ENCODE measurements at places on chromosomes 3 and 15.
A peak's percentile ranks its signal among the peaks of the same experiment; 100 is the strongest.

DNA sequence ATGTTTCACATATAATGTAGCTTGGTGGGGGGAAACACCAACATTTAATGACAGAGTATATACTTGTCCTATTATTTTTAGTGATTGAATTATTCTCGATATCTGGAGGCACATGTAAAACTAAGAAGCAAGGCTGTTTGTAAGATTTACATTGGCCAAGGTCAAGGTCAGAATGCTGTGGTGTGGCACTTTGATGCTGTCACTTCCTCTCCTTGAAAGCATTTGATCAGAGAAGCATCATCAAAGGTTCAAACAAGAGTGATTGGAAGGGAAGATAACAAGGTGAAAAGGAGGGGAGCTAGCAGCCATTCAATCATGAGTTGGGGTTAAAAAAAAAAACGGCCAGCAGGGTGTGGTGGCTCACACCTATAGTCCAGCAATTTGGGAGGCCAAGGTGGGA is 26.4 kb downstream of the RTF1 start:
- DNase-seq = no peak

- DNase-seq = no peak
These were observed 93.8 kb downstream of the FRMD5 start for GRCh38 chr15:44101286-44101685.

- DNase-seq = no peak
These were observed 106.3 kb downstream of the SMAD6 start for GRCh38 chr15:66808181-66808824.

DNA sequence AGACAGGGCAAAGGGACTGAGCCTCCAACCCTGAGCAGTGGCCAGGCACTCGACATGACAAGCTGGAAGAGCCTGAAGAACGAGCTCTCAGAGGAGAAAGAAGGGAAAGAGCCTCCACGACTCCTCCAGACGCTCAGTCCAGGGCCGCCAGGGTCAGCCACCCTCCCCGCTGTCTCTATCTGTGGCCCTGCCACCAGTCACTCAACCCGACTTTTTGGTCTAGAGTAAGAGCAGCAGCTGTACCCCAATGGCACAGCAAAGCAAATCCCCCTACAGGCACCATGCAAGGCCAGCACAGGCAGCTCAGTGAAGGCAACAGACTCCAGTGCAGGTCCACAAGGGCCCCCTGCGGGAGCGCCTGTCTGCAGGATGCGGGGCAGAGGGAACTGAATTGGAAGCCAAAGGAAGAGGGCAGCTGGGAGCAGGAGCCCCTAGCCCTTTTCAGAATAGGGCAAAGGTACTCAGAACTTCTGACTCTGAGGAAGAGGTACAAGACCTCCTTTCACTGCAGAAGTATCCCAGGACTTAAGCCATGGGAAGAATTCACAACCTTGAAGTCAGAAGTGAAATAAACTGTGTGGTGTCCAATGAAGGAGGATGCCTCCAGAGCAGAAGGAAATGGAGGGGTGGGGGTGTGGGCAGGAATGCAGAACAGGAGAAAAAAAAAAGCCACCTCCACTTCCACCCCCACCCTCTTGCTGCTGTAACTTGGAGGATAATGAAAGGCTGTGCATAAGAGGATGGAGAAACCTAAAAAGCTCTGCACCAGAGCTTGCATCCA is 8.5 kb upstream of the GRAMD2A start:
- no peak for DNase-seq

DNA sequence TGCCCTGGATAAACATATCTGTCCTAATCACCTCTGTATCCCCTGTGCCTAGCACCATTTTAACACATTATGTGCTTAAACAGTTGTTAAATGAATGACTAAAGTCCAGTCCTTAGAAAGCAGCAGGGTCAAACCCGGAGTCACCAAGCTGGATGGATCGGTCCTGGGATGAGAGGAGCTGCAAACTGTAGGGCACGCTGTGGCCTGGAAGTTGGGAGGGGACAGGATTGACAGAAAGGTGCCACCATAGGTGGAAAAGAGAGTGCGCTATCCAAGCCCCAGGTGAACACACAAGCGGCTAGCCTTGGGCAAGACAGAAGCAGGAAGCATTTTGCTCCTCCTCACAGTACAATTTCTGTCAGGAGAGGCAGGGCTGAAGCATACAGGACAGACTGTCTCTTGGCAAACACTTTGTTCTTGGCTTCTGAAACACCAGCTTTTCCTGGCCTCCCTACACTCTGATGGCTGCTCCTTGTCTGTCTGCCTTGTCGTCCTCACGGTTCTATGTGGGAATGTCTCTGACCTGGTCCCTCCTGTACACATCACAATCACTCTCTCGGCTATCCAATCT is 48.4 kb upstream of the KY start:
- DNase-seq = no peak

GRCh38 chr15:85687329-85687728 is 107.4 kb downstream of the KLHL25 start:
- DNase-seq = no peak

DNA sequence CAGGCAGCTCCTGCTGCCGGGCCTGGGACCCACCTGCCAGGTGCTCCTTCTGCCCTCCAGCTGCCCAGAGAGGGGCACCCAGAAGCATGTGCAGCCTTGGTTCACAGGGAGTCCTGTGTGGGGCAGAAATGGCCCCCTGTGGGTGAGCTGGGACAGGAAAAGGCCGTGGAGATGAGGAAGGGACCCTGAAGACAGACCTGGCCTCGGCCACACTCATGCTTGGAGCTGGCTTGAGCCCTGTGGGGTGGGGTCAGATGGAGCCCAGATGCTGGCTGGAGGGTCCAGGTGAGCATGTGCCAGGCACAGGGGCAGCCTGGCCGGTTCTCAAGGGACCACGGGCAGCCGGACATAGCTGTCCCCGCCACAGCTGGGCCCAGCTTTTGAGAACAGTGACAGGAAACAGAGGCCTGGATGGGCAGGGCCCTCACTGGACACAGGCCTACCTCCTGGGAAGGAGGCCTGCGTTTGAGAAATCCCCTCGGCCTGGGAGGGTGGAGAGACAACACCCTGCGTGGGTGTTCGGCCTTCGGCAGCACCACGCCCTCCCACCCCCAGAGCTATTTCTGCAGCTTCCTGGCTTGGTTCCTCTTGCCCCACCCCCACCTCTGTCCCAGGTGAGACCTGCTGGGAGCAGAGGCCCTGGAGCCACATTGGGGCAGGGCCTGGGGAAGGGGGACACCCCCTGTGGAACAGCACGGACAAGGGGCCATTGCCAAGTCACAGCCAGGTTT is 132.6 kb upstream of the MEF2A start:
- peak; percentile 26 for DNase-seq

DNA sequence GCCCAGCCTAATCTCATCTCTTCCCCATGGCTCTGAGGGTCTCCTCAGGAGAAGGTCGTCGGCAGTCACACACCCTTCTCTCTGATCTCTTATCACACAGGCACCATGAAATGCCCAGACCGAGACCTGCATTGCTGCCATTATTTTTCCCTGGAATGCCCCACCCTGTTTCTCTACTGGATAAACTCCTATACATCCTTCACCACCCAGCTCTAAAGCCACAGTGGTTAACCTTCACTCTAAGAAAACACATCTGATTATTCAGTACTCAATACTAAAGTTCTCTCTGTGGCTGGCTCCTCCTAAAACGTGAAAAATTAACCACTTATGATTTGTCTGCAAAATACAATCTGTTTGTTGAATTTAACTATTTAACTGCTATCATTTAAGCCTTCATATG is 43.3 kb downstream of the RORA start:
- DNase-seq = no peak

DNA sequence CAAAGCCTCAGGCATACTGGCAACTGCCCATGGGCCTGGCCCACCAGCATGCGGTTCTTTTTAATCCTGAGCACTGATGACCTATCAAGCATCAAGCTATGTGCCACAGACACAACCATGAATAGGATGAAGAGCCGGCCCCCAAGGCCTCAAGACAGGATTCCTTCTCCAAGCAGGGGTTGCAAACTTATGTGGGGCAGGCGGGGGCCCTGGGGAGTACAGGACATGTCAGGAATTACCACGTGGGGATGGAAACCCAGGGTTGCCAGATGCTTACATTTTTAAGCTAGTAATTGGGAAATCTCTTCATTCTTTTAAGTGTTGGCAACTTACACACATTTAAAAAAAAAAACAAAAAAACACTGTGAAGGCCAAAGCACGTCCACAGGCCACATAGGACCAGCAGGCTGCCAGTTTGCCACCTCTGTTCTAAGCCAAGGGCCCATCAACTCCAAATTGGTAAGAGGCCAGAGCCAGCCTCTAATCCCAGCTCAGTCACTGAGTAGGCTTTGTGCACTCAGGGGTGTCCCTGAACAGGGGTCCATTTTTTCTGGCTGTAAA is 32.8 kb downstream of the BDH1 start:
- no peak for DNase-seq

DNA sequence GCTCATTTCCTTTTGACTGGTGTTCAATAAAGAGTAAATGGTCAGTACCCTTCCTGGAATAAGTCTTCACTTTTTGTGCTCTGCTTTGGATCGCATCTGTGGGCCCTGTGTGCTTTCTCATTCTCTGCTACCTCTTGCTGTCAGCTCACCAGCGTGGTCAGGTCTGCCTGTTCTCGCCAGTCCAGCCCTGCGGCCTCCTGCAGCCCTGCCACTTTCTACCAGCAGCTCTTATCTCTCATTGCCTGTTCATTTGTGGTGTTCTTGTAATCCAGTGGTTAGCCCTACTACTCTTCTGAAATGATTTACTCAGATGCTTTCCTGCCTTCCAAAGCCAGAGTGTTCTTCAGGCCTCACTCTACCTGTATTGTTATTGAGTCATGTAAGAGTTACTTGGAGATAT is 54.8 kb downstream of the CHCHD6 start:
- no peak for DNase-seq

GRCh38 chr15:96086164-96086563 is 244.3 kb upstream of the NR2F2 start:
- no peak for DNase-seq

- DNase-seq = no peak
These were observed 270.0 kb downstream of the UACA start for GRCh38 chr15:70493376-70493775.

DNA sequence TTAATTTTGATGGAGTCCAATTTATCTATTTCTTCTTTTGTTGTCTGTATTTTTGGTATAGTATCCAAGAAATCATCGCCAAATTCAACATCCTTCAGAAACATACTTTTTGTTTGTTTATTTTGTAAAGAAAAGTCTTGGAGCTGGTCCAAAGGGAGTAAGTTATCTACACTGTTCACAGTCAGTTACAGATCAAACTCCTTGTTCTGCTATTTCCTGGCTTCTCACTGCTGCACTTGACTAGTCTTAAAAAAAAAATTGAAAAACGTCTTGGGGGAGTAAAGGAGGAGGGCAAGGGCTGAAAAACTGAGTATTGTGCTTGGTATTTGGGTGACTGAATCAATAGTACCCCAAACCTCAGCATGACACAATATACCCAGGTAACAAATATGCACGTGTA is 105.6 kb downstream of the NFKBIZ start:
- no peak for DNase-seq

DNA sequence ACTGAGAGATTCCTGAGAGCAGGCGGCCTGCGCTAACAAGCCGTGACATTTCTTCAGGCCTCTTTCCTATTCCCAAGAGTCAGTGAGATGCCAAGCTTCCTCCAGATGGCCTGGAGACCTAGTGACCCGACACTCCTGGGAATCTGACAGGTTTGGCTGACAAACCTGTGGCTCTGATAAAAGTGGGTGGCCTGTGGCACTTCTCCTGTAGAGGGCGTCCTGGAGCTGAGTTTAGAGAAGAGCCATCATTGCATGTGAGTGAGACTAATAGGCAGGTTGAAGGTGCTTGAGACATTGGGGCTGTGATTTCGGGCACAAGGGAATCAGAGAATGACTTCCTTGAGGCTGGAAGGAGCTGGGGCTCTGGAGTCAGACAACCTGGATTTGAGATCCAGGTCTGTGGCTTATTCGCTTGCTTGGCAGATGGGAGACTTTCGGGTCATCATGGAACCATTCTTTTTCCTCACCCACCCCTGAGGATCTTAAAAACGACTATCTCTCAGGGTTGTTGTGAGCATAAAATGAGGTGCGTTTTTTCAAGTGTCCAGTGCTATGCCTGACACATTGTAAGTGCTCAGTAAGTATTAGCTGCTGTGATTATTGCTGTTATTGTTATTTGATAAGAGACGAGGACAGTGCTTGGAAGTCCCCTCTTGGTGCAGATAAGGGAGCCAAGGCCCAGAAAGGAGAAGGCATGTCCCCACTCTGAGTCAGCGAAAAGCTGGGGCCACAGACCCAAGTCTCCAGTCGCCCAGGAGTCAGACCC is 77.2 kb downstream of the SCN10A start:
- DNase-seq = no peak

DNA sequence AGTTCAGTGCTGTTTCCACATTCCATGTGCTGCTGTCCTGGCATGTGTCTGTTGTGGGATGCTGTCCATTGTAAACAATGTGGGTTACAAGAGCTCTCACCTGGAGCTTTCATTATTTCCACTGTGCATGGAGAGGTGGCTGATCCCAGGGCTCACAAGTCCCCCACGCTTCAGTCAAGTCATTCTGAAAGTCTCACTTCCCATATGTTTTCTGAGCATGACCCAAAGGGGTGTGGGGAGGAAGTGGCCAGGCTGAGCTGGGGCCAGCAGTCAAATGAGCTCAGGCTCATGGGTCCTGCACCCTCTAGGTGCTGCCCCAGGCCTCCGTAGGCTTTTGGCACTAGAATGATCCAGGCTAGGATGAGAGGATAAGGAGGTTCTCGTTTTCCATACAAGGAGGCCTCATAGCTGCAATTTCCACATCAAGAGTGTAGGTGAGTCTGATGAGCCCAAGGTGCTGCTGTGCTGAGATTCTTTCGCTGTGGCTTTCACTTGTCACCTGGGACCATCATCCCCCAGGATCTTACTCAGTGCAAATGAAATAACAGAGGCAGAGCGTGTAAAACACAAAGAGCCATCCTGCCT is 22.0 kb downstream of the STARD5 start:
- no peak for DNase-seq
